ENCODE measurements at places on chromosomes 13 and 19. TPM values are rescaled to one million over a fixed set of nuclear protein-coding genes. Genes with fewer than 3 reads are reported as not detected.

Gene GALP
- not detected for polyA plus RNA-seq

Gene ZBTB32
- polyA plus RNA-seq = not detected

Gene GSX1
- not detected for polyA plus RNA-seq

Gene THSD1
- polyA plus RNA-seq = 8.9 TPM

Gene F7
- polyA plus RNA-seq = not detected

Gene PIBF1
- polyA plus RNA-seq = 3.9 TPM

Measured in SK-N-SH (cell line).